GM13976 (cell line): ENCODE measurements at places on chromosomes 6 and 20.

DNA sequence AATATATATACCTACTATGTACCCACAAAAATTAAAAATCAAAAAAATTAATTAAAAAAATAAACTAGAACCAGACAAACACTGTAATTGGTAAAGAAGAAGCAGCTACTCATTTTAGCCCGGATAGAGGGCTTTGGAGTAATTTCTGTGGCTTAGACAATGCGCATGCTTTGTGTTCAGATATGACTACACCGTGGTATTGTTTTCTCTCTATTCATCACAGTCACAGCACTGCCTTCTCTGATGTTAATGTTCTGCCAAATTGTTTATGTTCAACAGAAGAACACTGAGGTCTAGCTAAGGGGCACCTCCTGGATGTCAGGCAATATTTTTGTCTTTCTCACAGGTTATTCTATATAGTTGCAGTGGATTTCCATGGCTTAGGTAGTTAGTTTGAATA is 77.5 kb upstream of the GJE1 start:
- no peak for DNase-seq

GRCh38 chr6:43491750-43492661 is 14.6 kb downstream of the TJAP1 start:
- DNase-seq = no peak

DNA sequence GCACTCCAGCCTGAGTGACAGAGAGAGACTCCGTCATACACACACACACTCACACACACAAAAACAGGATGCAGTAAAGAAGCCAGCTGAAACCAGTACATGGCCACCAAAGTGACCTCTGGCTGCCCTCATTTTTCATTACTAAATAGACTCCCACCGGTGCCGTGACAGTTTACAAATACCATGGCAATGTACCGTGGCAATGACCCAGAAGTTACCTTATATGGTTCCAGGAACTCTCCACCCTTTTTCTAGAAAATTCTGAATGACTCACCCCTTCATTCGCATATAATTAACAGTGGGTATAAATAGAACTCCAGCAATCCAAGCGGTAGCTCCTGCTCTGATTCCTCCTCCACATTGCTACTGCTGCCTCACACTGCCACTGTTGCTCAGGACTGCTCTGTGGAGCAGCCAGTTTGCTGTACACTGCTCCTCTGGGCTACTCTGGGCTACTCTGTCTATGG is 57.7 kb downstream of the SNX5 start:
- DNase-seq = no peak

DNA sequence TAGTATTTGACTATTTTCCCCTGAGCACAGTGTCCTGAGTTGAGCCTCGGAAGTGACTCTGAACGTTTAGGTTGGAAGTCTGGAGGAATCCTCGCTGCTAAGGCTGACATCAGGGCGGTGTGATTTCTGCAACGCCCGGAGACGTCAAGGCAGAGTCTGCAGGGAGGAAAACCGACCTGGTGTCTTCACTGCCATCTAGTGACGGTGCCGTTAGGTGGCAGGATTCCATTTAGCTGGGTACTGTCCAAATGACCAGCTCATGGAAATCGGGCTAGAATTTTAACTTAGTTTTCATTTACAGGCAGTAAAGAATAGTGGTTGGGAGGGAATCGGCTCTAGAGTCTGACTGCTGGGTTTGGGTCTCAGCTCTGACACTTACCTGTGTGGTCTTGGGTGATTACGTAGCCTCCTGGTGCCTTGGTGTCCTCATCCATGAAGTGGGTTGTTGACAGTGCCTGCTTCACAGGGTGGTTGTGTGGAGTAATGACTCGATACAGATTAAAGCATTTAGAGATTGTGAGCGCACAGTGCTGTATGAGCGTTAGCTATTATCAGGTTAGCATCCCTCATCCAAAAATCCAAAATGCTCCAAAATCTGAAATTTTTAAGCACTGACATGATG is 35.0 kb downstream of the FOXF2 start:
- DNase-seq = peak; percentile 70

DNA sequence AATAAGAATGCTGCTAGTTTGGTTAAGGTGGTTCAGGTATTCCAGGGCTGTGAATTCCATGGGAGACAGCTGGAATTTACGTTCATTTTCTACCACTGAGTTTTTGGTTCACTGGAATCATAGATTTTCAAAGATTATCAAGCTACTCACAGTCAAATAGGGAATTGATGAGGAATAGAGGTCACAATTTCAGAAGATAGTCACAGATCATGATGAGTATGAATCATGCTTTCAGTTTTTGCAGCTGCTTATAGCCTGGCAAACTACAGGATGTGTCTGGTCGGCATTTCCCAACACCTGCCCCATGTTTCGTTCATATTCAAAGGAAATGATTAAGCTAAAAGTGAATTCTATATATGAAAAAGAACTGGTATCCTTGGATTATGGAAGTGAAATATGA is 58.7 kb downstream of the BCKDHB start:
- DNase-seq = peak; percentile 31

DNA sequence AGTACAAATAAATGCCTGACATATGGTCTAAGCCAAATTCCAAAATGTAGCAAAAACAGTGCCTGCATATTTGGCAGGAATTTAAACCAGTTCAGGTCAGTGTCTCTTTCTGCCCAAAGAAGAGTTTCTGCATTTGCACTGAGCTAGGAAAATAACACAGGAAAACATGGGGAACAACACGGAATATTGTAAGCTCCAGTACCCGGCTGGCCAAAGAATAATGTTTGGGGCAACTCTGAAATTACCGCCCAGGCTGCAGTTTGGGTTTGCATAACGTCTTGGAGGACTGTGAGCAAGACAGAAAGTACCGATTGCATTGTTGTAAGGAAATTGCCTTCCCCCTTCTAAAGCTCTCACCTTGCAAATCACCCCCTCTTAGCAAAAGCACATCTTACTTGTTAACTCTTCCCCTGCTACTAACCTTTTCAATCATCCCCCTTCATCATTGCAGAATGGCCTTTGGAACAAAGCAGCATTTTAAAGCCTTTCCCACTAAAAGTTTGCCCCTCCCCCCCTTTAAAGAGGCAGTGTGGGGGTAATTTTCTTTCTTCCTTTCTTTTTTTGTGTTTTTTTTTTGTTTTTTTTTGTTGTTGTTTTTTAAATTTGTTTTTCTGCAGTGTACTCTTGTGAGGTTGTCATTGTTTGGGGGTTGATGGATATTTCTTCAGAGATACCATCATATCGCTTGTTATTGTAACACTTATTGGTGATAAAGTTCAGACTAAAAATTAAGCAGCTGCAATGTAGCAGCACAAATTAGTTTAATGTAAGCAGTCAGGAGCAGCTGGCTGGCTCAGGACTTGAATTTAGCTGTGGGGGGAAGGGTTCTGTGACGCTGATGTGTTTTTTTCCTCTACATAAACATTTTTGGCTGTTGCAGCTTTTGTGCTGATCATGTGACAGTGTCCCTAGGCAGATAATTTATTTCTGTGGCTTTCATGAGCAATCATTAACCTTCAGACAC is 100.0 kb upstream of the CITED2 start:
- DNase-seq = peak; percentile 34

GRCh38 chr6:116497113-116497676 is 14.2 kb upstream of the CALHM5 start:
- DNase-seq = no peak

DNA sequence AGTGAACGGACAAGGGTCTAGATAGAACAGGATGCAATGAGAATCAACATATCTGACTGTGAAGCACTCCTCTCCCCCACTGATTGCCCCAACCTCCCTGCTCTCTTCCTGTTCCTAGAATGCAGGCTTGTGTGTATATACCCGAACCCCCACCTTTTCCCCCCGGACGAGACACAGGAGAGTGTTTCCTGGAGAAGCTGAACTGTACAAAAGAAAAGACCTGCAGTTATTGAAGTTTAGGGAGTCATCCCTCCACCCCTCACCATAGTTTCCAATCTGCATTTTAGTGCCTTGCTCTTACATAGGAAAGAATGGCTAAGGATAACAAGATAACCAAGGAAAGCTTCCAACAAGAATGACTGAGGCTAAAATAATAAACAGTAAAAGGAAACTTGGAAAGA is 55.5 kb upstream of the PDE10A start:
- DNase-seq = no peak

DNA sequence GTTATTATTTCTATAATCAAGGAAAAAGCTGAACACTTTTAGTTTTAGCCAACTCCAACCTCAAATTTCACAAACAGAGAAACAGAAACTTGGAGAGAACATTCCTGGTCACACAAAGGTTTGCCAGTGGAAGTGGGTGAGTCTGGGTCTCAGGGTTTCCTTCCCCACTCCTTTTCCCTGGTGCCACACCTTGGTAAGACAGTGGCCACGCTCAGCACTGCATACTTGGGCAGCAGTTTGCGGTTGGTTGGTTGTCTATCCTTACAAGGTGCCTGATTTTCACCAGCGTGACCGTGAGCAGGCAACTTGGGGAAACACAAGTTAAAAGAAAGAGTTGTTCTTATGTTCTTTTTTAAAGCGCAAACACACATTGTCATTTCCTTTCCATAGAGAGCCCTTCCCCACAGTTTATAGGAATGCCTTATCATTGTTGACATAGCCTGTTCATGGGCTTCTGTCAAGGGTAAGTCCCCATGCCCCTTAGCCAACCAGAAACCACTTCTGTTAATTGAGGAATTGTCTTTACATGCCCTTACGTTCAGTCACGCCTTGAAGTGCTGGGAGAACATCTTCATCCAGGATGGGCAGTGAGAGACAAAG is 82.2 kb downstream of the RIN2 start:
- no peak for DNase-seq

- no peak for DNase-seq
Measured at GRCh38 chr20:21087862-21088540, 18.2 kb downstream of the LINC00237 start.

DNA sequence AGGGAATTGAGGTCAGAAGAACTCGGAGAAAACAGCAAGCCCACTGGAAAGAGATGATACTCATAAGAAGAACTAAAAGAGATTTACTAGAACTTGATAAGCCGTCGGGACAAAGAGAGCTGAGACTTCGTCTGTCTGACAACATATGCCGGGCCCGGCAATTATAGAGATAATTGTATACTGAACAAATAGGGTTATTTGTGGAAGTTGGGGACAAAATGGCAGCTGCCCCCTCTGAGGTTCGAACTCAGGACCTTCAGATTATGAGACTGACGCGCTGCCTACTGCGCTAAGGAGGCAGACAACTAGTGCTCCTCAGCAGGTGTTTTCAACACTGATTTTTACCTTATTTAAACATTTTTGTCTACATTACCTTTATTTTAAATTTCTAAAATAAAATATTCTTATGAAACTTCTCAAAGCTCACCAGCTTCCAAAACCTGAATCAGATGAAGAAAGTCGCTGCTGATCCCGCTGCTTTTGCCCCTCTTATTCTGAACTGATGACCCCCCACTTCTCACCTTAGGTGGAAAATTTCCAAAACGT is 29.3 kb upstream of the TRIM27 start:
- DNase-seq = peak; percentile 68

DNA sequence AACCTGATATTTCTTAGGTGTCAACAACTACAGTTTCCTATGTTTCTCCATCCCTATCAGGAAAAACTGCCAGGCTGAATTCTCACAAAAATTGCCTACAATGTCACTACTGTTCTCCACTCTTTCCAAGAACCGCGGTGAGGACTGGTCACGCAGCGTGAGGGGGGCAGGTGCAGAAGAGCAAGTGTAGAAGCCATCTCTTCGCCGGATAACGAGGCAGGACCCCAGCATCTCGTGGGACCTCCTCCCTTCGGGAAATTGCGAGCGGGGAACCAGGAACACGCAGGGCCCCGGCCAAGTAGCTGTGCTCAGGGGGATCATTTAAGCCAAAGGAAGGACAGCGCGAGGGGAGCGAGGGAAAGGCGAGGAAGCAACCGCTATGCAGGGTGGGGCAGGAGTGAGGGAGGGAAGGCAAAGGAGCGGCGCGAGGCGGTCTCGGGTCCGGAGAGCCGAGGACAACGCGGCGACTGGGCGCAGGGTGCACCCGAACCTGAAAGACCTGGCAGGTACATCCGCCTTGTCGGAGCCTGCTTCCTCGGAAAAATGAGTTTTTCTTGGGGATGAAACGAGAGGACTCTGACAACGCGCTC is 559 bp downstream of the APMAP start:
- DNase-seq = no peak

- DNase-seq = no peak
Measured at GRCh38 chr6:103983860-103984259, 875.9 kb downstream of the HACE1 start.

- DNase-seq = no peak
Measured at GRCh38 chr20:20658871-20659431, 53.5 kb downstream of the RALGAPA2 start.

GRCh38 chr6:143842902-143843676 is at the start of gene LTV1:
TSS of gene LTV1 (plus strand) at chr6:143843338. CDS start at chr6:143843478, 140 bp downstream.
- peak; percentile 99 for DNase-seq

- DNase-seq = no peak
Measured at GRCh38 chr6:112743323-112743722, 396.2 kb downstream of the RFPL4B start.

DNA sequence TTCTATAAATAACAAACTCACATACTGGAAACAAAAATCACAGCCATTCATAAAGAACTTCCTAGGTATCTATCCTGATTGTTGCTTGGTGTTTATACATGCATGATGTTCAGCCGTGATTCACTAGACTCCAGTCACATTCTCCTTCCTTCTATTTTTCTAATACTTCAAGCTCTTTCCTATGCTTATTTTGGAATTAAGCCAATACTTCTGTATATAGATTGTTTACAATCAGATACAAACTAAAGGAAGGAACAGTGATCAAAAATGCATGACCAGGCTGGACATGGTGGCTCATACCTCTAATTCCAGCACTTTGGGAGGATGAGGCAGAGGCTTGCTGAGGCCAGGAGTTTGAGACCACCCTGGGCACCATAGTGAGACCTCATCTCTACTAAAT is 377.5 kb upstream of the IRAK1BP1 start:
- no peak for DNase-seq

DNA sequence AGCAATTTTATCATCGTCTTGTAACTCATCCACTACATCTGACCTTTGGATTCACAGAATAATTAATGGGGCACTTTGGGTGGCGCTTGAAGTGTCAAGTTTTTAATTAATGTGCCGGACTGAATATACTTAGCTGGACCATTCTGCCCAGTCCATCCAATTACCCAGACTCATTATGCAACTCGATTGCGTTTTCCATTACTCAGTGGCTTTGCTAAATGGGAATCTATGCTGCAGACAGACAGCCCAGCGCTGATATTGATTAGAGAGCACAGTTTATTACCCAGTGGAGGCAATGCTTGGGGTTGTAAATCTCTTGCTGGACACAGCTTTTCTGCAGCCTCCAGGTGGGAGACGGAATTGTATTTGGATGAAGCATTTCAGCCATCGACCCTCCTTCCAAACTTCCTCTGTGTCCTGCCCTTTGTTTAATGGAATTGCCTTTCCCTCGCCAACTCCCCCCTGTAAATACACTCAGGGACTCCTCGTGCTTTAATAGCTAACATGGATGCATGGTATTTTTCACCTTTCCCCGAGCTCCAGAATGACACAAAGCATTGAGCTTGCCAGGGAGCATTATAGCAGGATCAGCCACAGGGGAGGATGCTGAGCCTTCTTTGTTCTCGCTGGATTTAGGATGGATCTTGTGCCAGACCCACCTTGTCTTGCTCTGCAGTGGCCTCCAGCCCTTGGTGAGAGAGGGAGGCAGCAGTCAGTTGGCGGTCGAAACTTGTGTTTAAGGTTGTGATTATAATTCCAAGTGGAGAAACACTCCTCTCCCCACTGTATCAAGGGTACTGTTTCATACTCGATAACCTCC is 59.7 kb downstream of the EDN3 start:
- DNase-seq = no peak

- no peak for DNase-seq
Measured at GRCh38 chr20:16469395-16469905, 103.8 kb downstream of the KIF16B start.

GRCh38 chr6:150681578-150682395 is 82.1 kb downstream of the PLEKHG1 start:
- DNase-seq = no peak
